Fibroblast of skin of left biceps (primary cell): ENCODE measurements at places on chromosomes 1 and 21.
A peak's percentile ranks its signal among the peaks of the same experiment; 100 is the strongest.

DNA sequence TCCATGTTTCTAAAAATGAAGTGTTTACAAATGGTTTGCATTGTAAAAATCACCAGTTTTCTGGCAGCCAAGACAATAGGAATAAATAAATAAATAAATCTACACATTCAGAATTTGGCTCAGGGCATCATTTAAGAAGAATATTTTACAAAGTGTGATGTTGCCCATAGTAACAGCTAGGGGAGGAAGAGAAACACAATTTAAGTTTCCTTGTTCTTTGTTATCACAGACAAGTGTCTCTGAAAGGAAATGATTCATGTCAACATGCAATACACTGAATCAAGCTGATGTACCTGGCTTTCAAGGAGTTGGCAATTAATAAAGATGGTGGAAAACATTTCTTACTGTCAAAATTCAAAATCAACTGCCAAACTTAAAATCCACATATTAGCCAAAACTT lies 74.7 kb downstream of the LHX8 start:
- no peak for DNase-seq

GRCh38 chr1:183287191-183287675 lies 101.2 kb downstream of the LAMC2 start:
- no peak for DNase-seq

DNA sequence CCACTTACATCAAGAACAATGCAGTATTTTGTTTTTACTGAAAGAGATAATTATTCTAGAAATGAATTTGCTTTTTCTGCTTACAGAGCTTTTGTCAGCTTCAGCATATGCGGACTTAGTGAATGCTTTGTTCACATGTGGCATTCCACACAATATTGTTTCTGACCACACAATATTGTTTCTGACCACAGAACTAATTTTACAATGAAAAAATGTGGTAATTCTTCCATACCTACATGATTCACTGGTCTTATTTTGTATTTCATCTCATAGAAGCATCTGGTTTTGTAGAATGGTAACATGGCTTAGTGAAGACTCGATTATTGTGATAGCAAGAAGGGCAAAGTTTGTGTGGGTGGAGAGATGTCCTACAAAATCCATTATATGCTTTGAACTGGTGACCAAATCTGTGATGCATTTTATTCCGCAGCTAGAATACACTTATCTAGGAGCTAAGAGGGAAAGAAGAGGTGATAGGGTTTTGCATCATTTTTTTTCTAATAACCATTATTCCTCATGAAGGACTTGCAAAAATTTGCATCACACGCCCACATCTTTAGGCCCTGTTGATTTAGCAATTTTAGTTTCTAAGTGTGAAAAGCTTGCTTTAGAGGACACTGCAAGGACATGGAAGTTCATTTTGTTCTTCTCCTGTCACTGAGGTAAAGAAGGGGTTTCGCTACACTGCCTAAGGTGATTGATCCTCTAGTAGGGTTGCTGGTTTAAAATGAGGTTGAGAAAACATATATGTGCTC lies 75.3 kb downstream of the HLX start:
- DNase-seq: no peak

- peak; percentile 89 for DNase-seq
Observed at GRCh38 chr1:202576816-202577215, 133.4 kb downstream of the SYT2 start.

DNA sequence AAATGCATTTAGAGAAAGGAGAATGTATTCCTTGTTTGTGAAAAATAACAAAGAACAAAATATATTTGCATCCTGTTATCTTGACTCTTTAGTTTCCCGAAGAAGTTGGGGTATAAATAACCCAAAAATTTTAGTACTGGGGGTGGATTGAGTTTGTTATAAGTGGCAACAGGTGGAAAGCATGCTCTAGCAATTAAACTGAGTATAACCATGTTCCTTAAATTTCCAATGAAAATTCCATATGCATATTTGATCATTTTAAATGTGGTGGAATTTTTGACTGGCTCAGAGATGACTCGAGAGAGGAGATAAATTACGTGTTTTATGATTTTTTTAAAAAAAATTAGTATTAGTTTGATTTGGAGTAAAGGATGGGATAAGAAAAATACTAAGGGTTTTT lies 348.9 kb downstream of the TGFB2 start:
- no peak for DNase-seq

- no peak for DNase-seq
Observed at GRCh38 chr1:4064150-4064889, 164.2 kb upstream of the C1orf174 start.

- DNase-seq: no peak
Observed at GRCh38 chr1:186054003-186054402, 319.8 kb downstream of the HMCN1 start.

DNA sequence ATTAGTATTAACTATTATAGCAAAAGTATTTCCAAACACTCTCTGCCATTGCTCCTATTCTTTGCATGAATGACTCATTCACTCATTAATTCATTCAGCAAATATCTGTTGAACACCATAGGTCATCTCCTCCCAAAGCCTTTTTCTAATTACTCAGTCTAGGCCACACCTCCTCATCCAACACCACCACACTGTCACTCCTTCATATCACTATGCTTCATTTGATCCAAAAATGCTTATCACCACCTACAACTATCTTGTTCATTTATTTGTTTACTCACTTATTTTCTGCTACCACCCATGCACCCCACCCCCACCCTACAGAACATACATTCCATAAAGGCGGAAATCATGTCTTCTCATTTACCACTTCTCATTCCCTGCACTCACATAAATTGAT lies 94.4 kb upstream of the TNFSF4 start:
- no peak for DNase-seq

DNA sequence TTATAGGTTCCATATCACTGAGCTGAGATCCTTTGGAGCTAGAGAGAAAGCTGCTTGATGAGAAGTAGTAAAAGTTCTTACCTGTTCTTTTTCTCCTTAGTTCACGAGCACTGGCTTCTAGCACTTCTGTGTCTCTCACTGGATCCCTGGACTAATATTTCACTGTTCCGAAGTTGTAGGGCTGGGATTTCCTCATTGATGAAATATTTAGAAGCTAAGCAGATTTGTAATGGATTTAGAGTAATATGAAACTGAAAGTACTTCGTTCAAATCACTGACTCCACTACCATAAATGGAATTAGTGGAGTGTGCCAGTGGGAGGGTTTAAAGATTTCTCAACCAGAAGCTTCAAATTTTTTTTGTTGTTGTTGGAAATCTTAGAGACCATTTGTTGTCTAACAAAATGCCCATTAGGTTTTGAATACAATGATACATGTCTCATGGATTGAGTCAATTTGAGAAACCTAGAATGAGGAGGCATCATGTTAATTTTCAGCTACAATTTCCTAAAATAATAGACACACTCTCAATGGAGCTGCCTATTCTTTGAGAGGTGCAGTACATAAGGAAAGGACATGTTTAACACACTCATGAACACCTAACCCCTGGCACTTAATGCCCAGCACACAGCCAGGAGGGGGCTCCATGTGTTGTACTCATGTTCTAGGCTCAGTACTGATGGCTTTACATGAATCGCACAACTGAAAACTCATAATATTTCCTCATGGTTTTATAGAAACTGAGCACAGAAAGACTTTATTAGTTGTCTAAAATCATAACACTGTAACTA lies at the start of gene GBP1:
GBP1 (minus strand) TSS at position 130 of the 790 bp plus-strand sequence. CDS start 1,974 bp downstream, outside the sequence.
- peak; percentile 80 for DNase-seq

DNA sequence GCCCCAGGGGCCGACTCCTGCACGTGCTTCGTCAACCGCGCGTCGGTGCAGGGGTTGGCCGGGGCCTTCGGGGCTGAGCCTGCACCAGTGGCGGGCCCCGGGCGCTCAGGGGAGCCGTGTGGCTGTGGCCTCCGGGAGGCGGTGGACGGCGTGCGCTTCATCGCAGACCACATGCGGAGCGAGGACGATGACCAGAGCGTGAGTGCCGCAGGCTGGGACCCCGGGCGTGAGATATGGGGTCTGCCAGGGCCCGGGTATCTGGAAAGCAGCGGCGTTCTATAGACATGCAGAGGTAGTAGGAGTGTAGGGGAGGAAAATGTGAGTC lies 4.3 kb downstream of the CHRNB2 start:
- no peak for DNase-seq

- DNase-seq: no peak
Observed at GRCh38 chr21:20250337-20250736, 747.9 kb upstream of the NCAM2 start.

GRCh38 chr1:208606959-208607358 lies 362.8 kb upstream of the PLXNA2 start:
- no peak for DNase-seq

DNA sequence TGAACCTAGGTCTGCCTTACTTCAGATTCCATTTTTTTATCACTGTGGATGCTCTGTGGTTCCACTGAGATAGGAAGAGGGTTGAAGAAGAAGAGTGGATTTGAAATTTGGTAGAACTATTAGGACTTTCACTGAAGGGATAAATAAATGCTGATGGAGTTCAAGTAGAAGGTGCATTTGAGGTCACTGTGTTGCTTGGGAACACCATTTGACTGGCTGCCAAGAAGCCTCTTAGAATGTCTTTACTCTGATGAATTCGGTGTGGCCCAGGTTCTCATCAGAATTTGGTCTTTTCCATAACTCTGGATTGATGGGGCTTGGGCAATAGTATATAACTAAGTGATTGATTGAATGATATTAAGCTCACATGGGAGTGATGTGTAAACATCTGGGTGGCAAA lies 11.9 kb downstream of the XPR1 start:
- no peak for DNase-seq

DNA sequence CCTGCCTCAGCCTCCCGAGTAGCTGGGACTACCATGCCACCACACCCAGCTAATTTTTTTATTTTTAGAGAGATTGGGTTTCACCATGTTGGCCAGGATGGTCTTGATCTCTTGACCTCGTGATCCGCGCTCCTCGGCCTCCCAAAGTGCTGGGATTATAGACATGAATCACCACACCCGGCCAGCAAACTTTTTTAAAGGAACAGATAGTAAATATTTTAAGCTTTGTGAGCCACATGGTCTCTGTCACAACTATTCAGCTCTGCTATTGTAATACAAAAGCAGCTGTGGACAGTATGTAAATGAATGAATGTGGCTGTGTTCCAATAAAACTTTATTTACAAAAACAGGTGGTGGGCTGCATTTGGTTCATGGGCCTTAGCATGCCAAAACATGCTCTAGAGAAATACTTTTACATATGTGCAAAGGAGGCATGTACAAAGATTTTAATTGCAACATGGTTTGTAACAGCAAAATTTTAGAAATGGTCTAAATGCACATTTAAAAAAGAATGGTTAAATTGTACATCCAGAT lies 47.0 kb downstream of the CDCP2 start:
- no peak for DNase-seq

- DNase-seq: no peak
Observed at GRCh38 chr21:17498586-17498985, 14.3 kb upstream of the CXADR start.

- peak; percentile 97 for DNase-seq
Observed at GRCh38 chr1:183942933-183943693, 94.4 kb downstream of the COLGALT2 start.

DNA sequence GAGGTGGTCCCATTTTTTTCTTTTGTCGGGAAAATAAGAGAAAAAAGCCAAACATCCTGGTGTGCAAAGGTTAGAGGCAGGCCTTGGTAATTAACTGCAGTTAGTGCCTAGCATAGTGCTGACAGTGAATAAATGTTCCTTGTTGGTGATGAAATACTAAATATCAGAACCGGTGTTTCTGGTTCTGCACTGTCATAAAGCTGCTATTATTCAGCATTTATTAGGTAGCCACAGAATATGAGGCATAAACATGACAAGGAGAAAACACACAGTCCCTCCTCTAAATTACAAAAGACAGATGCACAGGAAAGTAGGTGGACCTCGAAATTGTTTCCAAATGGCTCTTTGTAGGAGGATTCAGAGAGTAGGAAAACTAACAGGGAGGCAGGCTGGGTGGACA lies 122.0 kb upstream of the ADGRL2 start:
- DNase-seq: no peak

- no peak for DNase-seq
Observed at GRCh38 chr21:41975391-41976272, 21.8 kb upstream of the C2CD2 start.

GRCh38 chr21:38363693-38364092 lies 106.9 kb downstream of the KCNJ15 start:
- DNase-seq: no peak

DNA sequence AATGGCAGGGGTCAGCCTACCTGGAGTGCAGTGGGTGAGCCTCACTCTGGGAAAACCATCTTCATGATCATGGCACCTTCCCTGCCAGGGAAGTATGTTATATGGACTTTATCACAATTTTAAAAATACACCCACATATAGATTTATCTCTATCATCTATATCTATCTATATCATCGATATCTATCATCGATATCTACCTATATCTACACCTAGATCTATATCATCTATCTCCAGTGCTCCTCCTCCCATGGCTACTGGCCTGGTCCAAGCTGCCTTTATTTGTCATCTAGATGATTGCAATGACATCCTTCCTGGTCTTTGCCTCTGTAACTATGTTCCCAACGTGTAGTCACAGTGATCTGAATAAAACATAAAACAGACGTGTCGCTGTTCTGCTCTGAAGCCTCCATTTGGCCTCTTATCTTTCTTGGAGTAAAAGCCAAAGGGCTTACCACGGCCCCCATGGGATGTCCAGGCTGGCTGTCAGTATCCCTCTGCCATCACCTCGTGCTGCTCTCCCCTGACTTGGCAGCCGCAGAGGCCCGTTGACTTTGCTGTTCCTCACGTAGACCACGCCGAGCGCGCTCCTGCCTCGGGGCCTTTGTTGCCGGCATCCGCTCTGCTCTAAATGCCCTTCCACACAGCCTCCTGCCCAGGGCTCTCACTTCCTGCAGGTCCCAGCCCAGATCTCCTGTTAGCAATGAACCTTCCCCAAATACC lies 20.6 kb upstream of the KIF26B start:
- DNase-seq: no peak

- DNase-seq: no peak
Observed at GRCh38 chr1:169260478-169261151, 107.0 kb downstream of the NME7 start.

- DNase-seq: peak; percentile 74
Observed at GRCh38 chr1:88327391-88328267, 356.4 kb upstream of the PKN2 start.

- DNase-seq: no peak
Observed at GRCh38 chr1:77680173-77680572, 2.3 kb downstream of the ZZZ3 start.

GRCh38 chr1:53376742-53377437 lies 49.0 kb upstream of the LRP8 start:
- no peak for DNase-seq

GRCh38 chr1:25616987-25617624 lies 515 bp downstream of the MAN1C1 start:
- DNase-seq: no peak

- DNase-seq: no peak
Observed at GRCh38 chr21:37365517-37366481, 774 bp upstream of the DYRK1A start.
